ENCODE measurements at places on chromosomes 11 and 22. TPM values are rescaled to one million over a fixed set of nuclear protein-coding genes. Genes with fewer than 3 reads are reported as not detected.
A peak's percentile ranks its signal among the peaks of the same experiment; 100 is the strongest.

Gene ACRV1
- total RNA-seq = not detected

Gene OR52I2
- total RNA-seq = not detected

Gene APOL5
- total RNA-seq = not detected

DNA sequence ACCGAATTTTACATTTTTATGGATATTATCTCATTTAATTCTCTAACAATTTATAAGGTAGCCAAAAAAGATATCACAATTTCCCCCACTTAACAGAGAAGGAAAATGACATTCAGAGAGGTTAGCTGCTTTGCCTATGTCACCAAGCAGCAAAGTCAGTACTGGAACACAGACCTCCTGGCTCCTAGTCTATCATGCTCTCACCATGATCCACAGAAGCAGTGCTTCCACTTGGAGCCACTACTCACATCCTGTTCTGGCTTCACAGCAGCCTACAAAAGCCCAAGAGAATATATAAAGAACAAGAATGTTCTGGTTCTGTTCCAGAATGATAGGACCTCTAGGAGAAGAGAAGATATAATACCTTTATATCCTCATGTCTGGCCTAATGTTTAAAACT lies 59.5 kb upstream of the SCUBE2 start:
- DNase-seq = no peak
- no peaks in the 10 kb centered on the region for H3K27me3 ChIP-seq
- no peak overlapping the region for H3K27ac ChIP-seq
- H3K4me3 ChIP-seq = no peak overlapping the region

GRCh38 chr11:69008737-69009440 lies 4.2 kb downstream of the MRGPRF start:
- DNase-seq = peak; percentile 29
- no peaks in the 10 kb centered on the region for H3K36me3 ChIP-seq
- H3K27me3 ChIP-seq = peaks cover 16% of the 10 kb centered on the region
- no peak overlapping the region for H3K27ac ChIP-seq
- H3K4me1 ChIP-seq = no peaks in the 10 kb centered on the region

GRCh38 chr22:49214976-49215375 lies 612.7 kb downstream of the BRD1 start:
- no peaks in the 10 kb centered on the region for H3K4me1 ChIP-seq
- H3K27me3 ChIP-seq = no peaks in the 10 kb centered on the region
- no peak overlapping the region for H3K4me3 ChIP-seq
- peak; percentile 7 for DNase-seq
- no peaks in the 10 kb centered on the region for H3K36me3 ChIP-seq
- H3K27ac ChIP-seq = no peak overlapping the region

DNA sequence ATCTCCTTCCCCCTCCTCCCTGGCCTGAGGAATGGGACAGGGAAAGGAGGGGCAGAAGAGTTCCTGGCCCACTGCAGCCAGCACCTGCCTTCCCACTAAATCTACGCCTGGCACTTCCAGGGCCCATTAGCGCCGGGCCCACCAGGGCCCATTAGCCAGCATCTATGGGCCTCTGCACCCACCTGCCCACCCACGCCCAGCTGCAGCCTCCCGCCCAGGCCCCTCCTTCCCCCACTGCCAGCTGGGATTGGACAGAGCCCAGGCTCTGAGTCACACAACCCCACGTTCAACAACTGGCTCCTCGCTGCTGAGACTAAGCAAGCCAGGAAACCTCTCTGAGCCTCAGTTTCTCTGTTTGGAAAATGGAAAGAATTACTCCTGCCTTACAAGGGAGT lies 48.7 kb downstream of the CYTH4 start:
- H3K27ac ChIP-seq = no peak overlapping the region
- H3K36me3 ChIP-seq = no peaks in the 10 kb centered on the region
- peaks cover 59% of the 10 kb centered on the region for H3K27me3 ChIP-seq
- H3K4me1 ChIP-seq = no peaks in the 10 kb centered on the region
- H3K4me3 ChIP-seq = no peak overlapping the region
- no peak for DNase-seq

DNA sequence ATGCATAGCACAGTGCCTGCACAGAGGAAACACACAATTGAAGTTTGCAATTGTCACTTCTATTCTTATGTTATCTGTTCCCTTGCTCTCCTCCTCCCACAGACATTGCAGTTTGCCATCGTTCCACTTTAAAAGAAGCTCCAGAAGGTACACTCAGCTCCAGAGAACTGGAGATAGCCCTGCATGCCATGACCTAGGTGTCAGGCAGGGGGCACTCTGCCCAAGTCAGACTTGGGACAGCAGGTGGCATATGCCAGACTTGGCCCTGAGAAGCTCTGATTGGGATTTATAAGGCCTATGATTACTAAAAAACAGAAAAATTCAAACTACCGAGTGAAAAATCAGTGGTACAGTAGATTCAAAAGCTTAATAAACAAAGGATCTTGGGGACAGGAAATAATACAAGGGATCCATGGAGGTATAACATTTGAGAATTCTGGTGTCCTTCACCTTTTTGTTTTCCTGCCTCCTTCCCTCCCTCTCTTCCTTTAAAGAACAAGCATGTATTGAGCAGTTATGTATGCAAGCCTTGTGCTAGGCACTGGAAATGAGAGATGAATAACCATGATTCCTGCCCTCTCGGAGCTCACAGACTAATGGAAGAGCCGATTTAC lies 40.0 kb downstream of the TENM4 start:
- peak; percentile 73 for DNase-seq
- no peaks in the 10 kb centered on the region for H3K36me3 ChIP-seq

DNA sequence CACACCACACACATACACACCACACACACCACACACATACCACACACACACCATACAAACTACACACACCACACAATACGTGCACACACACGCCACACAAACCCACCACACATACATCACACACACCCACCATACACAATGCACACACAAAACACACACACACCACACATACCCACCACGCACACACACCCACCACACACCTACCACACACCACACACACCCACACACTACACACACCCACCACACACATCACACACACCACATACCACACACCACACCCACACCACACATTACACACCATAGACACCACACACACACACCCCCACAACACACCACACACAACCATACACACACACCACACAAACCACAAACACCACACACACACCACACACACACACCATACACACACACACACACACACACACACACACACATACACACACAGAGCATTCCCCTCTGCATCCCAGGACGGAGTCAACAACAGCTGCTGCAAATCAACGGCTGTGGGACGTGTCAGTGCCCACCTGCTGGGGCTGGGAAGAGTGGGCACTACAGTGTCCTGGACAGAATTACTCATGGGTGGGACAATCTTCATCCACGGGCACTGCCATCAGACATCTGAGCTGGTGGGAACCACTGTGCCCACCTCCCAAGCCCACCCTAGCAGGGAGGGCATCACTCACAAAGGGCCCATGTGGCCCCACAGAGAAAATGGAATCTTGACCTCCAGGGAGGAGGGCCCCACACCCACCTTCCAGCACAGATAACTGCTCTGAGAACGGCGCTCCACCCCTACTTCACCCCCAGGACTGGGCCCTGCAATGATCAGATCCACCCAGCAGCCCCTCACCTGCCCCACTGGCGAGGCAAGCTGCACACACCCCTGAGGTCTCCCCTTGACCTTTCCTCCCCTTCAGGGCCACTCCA lies 8.4 kb downstream of the TP53I11 start:
- H3K36me3 ChIP-seq = no peaks in the 10 kb centered on the region
- no peak overlapping the region for H3K4me3 ChIP-seq
- H3K27ac ChIP-seq = no peak overlapping the region
- no peaks in the 10 kb centered on the region for H3K27me3 ChIP-seq
- DNase-seq = no peak
- H3K4me1 ChIP-seq = peaks cover 4% of the 10 kb centered on the region

DNA sequence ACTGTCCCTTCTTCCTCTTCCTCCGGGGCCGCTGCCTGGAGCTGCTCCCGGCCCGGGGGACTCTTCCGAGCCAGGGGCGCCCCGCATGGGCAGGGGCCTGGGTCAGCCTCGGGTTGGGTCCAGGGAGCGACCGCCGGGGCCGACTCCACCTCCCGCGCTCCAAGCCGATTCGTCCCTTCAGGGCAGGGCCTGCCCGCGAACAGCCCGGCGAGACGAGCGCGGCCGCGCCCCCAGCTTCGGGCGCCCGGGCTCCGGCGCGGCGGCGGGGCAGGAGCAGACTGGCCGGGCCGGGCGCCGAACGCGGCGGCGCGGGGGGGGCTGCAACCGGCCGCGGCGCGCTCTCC lies at the start of gene LARGE1:
Gene LARGE1, minus strand, starts transcription at position 280 of the 344 bp plus-strand sequence.
- H3K27me3 ChIP-seq = no peaks in the 10 kb centered on the region
- peak; percentile 44 for DNase-seq
- no peaks in the 10 kb centered on the region for H3K36me3 ChIP-seq
- peak within 1 kb of the TSS; percentile 82 for H3K4me3 ChIP-seq
- peak within 1 kb of the TSS; percentile 84 for H3K27ac ChIP-seq

DNA sequence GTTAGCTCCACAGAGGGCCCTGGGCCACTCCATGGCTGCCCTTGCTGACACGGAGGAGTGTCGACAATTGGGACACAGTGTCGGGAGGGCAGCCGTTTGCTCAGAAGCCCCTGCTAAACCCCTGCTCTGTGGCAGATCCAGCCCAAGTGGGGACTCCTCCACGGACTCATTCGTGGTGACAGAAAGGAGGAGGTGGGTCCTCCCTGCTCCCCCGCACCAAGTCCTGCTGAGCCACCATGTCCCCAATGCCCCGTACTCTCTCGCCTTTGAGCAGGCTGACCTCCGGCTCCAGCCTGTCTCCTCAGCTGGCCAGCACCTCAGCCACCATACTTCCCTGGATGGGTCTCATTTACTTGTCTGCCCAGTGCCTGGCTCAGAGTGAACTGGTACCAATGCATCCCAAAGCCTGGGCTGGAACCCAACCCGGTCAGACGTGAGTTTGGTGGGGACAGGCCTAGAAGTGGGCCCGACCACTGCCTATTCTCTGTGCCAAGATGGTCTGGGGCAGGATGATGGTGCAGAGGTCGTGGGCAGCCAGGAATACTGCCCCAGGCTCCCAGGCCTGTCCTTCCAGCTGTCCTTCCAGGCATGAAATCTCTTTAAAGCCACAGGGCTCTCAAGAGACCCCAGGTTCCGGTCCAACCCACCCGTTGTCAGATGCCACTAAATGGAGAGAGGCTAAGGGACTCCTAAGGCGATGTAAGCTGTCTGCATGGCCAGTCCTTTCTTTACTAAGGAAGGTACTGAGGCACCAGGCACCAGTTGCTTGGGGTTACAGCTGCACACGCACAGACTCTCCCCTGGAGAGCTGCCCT lies 4.3 kb downstream of the CBX6 start:
- H3K4me3 ChIP-seq = no peak overlapping the region
- no peak for DNase-seq
- no peaks in the 10 kb centered on the region for H3K36me3 ChIP-seq
- H3K4me1 ChIP-seq = peaks cover 27% of the 10 kb centered on the region

- no peaks in the 10 kb centered on the region for H3K36me3 ChIP-seq
- H3K27ac ChIP-seq = no peak overlapping the region
- no peaks in the 10 kb centered on the region for H3K4me1 ChIP-seq
Observed at GRCh38 chr11:124646148-124646547, 23.5 kb downstream of the TBRG1 start.
